ENCODE measurements at places on chromosomes 7 and 10.

DNA sequence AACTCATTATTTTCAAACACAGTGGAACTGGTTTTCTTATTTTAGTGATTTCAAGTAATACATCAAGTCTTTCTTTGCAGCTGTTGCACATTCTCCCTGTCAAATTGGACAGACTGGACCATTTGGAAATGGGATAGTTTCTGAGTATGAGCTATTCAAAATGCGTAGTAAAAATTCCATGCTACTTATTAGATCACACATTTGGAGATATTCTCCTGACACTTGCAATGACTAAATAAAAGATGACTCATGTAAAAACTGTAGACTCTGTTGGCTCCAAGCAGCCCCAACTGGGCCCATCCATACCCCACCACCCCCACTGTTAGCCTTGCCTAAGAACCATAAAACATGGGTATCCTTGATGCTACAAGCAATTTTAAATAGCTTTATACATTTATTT is 25.9 kb upstream of the BICC1 start:
- DNase-seq = peak; percentile 65

DNA sequence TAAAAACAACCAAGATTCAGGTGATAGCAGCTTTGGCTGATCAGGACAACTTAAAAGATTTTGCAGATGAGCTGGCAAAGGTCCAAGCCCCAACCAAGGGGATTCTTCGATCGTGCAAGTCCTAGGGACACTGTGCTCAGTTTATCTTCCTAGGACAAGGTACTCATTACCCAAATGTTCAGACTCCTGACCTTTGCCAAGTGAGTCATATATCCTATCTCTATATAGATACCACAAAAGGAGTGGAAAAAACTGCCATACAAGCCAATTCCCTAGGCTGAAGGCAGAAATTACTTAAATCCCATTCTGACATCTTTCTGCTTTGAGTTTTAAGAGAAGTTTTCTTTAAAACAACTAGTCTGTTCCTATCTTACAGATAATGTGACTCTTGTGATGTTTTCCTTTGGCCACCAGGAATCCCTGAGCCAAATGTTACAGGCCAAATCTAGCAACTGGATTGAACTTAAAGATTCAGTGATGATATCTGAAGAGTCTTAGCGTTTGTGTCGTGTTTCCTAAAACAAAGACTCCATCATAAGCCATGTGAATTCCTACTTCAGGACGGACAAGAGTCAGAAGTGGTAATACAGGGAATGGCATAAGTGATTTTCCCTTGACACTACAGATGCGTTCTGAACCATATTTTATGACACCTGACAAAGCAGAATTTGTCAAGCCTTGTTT is 142.6 kb upstream of the ASAH2 start:
- DNase-seq = peak; percentile 33

- no peak for DNase-seq
These were observed 125.1 kb downstream of the SFMBT2 start for GRCh38 chr10:7285522-7286322.

GRCh38 chr7:16587790-16588189 is 57.8 kb downstream of the ANKMY2 start:
- no peak for DNase-seq

- DNase-seq = peak; percentile 61
These were observed 50.3 kb downstream of the PALD1 start for GRCh38 chr10:70528741-70529362.

GRCh38 chr7:92988051-92988450 is 129.7 kb downstream of the SAMD9 start:
- DNase-seq = peak; percentile 64

DNA sequence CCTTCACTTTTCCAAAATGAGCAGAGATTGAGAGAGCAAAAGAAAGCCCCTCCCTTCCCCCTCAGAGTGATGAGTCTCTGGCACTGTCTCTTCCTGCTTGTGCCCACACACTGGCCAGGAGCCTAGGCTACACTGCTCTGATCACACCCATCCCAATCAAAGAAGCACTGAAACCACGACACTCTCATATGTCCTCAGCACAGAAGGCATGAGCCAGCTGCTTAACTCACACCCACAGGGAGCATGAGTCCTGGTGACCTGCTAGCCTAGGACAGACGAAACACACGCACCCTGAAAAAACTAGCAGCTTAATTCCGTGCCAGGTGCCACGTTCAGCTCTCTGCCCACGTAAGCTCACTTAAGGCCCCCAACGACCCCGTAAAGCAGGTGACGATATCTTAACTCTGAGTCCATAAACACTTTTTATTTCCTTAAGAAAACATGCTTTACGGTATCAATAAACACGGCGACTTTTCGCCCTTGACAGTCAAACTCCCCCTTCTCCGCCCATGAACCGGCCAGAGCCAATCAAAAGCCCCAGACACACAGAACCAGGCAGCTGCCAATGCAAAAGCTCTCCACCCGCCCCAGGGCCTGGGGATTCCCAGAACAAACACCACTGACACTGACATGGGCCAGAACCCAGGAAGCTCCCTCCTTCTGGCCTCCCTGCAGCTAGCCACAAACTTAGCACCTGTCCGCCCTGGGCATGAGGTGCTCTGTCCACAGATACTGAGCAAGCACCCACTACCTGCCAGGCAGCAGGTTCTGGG is 69.0 kb downstream of the TNRC18 start:
- DNase-seq = peak; percentile 14

DNA sequence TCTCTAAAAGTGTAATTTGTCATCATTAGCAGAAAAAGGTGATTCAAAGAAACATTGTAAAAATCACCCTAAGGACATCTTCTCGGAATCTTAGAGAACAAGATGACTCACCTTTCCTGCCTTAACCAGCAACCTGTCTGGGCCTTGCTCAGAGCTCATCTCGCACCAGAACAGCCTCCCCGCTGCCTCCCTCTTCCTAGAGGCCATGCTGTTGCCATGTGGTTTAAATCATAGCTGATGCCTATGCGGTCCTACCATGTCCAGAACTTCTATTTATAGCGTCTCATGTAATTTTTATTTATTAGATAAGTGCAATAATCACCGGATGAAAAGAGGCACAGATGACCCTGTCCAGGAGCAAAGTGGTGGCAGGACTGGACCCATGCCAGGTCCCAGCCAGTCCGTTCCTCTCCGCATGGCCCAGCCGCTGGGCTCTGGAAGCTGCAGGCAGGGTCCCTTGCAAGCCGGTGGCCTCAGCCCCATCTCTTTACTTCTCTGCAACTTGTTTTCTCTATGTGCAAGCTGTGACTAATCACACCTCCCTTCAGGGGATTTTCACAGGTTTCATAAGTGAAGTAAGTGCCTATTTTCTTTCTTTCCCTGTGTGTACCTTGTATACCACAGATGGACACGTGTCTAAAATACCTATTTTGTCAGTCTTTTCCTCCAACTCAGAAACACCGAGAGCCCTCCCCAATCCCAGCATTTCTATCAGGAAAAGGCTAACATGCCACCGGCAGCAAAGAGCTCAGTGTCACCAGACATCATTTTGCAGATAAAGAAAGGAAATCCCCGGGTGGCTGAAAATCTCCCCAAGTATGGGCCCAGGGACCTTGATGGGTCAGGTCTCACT is 27.1 kb downstream of the KLF6 start:
- DNase-seq = no peak

DNA sequence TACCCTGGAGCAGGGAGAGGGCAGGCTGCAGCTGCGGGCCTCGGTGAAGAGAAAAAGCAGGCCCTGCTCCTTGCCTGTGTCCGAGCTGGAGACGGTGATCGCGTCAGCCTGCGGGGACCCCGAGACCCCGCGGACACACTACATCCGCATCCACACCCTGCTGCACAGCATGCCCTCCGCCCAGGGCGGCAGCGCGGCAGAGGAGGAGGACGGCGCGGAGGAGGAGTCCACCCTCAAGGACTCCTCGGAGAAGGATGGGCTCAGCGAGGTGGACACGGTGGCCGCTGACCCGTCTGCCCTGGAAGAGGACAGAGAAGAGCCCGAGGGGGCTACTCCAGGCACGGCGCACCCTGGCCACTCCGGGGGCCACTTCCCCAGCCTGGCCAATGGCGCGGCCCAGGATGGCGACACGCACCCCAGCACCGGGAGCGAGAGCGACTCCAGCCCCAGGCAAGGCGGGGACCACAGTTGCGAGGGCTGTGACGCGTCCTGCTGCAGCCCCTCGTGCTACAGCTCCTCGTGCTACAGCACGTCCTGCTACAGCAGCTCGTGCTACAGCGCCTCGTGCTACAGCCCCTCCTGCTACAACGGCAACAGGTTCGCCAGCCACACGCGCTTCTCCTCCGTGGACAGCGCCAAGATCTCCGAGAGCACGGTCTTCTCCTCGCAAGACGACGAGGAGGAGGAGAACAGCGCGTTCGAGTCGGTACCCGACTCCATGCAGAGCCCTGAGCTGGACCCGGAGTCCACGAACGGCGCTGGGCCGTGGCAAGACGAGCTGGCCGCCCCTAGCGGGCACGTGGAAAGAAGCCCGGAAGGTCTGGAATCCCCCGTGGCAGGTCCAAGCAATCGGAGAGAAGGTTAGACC is 138.0 kb upstream of the STK17A start:
- DNase-seq = no peak

DNA sequence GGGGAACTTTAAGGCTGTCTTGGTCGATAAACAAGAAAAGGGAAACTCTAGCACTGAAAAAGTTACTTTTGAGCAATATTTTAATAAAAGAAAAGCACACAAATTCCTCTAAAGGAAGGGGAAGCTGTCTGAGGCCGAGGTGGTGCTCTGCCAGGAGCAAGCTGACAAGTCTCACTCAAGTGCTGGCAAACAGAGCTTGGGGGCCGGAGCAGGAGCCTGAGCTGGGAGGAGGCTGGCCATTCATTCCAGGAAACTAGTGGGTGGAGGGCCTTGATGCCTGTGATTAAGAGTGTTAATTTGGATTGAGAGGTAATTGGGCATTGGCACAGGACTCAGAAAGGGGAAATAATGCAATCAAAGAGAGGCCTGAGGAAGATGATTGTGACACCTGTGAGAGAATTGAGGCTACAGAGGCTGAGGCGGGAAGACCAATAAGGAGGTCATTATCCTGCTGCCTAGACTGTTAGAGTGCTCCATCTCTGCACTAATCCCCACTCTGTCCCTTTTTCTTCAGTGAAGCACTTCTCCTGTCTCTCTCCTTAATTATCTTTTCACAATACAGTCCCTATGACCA is 154.9 kb upstream of the COL1A2 start:
- DNase-seq = no peak

GRCh38 chr7:127550247-127550646 is 35.1 kb downstream of the GCC1 start:
- DNase-seq = no peak

GRCh38 chr7:5237286-5237685 is 45.5 kb upstream of the SLC29A4 start:
- DNase-seq = no peak

GRCh38 chr10:75283671-75284470 is 48.1 kb upstream of the COMTD1 start:
- peak; percentile 92 for DNase-seq

DNA sequence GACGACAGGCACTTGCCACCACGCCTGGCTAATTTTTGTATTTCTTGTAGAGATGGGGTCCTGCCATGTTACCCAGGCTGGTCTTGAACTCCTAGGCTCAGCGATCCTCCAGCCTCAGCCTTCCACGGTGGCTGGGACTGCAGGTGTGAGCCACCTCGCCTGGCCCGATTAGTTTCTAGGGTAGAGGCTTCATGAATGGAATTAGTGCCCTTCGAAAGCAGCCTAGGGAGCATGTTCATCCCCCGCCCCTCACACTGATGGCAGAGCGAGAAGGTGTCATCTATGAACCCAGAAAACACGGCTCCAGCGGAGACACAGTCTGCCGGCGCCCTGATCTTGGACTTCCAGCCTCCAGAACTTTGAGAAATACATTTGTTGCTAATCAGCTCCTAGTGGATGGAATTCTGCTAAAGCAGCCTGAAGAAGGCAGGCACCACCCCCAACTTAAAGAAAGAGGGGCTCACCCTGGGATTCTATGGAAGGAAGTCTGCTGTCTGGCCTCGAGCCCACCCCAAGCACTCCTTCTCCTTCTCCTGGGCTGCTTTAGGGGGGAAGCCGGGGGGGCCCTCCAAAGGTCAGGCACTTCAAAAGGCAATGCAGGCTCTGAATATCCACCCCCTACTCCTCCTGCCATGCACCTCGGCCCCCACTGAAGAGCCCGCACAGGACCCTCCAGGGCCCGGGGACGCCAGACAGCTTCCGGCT is 10.1 kb downstream of the PDGFA start:
- peak; percentile 42 for DNase-seq

DNA sequence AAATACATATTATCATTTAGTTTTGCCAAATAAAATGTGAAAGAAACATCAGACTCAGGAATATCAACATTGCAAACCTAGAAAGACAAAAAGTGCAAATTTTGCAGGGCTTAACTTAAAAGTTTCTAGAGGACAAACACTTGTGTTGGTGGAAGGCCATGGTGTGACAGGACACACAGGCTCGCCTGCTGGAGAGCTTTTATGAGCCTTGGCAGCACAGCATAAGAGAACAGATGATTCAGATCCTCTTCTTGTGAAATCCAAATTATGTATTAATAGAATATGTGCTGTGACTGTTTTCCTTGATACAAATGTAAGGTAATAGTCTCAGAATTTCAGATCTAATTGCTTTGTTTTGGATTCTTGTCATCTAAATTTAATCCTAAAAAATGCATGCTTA is 72.9 kb upstream of the ABCB5 start:
- DNase-seq = peak; percentile 8

- peak; percentile 42 for DNase-seq
These were observed 77.9 kb downstream of the SNX10 start for GRCh38 chr7:26369593-26369992.

- DNase-seq = no peak
These were observed 664.1 kb upstream of the ADARB2 start for GRCh38 chr10:2401459-2401858.

GRCh38 chr10:58266003-58266825 is 1.5 kb downstream of the IPMK start:
- peak; percentile 68 for DNase-seq

- DNase-seq = no peak
These were observed 96.8 kb downstream of the PPP1R3C start for GRCh38 chr10:91536111-91536510.
